Activated CD4-positive, alpha-beta T cell treated with anti-CD3 and anti-CD28 coated beads for 24 hours (primary cell): ENCODE measurements at places on chromosomes 4 and X.

- no peak for DNase-seq
Measured at GRCh38 chrX:17584248-17584681, 153.0 kb upstream of the SCML1 start.

DNA sequence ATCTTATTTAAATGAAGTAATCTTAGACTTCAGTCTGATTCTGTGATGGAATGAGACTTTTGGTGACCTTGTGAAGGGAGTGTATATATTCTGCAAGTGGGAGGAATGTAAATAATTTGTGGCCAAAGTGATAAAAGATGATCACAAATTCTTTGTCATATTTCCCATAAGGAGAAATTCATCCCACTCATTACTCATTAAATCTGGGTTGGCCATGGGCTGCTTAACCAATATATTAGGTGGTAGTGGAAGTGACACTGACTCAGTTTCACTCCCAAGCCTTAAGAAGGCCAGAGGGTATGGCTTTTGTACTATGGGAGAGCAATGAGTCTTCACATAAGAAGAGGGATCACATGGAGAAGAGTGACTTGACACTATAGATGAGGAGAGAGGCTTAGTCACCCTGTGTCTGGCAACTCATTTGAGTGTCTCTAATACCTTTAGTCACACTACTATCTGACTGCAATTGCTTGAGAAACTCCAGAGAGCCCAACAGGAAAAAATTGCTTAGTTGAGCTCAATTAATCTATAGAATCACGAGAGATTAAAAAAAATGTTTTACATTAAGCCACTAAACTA is 408.2 kb upstream of the PITX2 start:
- DNase-seq: no peak

- no peak for DNase-seq
Measured at GRCh38 chr4:60562334-60562733, 637.8 kb upstream of the ADGRL3 start.

GRCh38 chrX:108417257-108417656 is 21.0 kb downstream of the COL4A6 start:
- DNase-seq: no peak

- no peak for DNase-seq
Measured at GRCh38 chrX:16187024-16187760, 19.9 kb downstream of the MAGEB17 start.

DNA sequence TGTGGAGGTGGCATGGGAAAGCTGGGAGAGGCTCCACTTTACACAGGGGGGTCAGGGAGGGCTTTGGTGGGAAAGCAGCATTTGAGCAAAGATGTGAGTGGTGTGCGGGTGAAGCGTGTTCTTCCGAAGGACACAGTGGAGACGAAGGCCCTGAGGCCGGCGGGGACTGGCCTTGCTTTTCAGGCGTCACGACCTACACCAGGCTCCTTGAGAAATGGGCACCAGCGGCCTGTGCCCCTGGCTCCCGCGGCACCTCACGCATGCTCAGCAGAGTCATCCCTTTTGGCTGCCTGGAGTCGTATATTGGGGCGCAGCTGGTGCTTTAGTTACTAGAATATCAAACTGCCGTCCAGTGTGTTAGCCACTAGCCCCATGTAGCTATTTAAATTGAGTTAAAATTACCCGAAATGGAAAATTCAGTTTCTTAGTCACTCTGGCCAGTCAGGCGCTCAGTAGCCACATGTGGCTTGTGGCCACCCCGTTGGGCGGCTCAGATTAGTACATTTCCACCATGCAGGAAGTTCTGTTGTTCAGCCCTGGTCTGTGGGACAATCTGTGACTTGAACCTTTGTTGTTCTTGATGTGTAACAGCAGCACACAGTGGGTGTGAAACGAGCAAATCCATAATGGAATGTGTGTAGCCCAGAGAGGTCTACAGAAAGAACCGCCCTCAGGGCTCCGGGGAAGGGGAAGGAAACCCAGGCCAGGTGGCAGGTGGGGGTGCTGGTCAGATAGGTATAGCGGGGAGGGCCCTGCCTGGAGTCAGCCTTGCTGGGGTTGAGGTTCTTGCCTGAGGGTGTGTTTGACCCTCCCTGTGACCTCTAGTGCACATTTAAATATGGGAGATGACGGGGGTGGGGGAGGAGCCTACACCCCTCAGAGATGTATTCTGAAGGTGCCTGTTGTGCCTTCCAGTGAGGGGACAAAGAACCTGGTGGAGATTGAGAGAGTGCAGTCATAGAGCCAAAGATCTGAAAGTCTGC is 30.4 kb downstream of the TBC1D14 start:
- DNase-seq: no peak

DNA sequence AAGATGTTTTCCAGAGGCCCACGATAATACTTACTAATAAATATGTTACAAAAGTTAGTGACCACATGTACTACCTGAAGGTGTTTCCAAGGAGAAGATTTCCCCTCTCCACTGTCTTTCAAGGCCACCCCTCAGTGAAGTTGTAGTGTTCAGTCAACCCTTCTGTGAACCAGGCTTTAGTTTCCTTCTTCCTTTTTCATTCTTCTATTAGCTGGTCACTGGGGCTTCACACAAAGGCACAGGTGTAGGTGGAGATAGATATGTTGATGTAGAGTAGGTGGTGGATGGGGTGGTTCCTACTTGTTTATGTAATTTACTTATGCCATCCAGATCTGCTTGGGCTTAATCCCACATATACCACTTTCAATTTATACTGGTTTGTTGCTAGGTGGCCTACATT is 43.3 kb upstream of the ADAM29 start:
- no peak for DNase-seq

- no peak for DNase-seq
Measured at GRCh38 chrX:13179100-13179499, 134.7 kb upstream of the FAM9C start.

GRCh38 chrX:38166478-38167083 is 54.1 kb downstream of the SRPX start:
- DNase-seq: peak; percentile 22

DNA sequence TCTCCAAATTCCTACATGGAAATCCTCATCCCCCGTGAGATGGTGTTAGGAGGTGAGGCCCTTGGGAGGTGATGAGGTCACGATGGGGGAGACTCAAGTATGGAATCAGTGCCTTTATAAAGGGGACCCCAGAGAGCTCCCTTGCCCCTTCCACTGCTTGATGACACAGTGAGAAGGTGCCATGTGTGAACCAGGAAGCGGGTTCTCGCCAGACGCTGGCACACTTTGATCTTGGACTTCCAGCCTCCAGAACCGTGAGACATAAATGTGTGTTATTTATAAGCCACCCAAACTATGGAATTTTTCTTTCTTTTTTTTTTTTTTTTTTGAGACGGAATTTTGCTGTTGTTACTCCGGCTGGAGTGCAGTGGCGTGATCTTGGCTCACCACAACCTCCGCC is 237.6 kb downstream of the DHRSX start:
- no peak for DNase-seq

DNA sequence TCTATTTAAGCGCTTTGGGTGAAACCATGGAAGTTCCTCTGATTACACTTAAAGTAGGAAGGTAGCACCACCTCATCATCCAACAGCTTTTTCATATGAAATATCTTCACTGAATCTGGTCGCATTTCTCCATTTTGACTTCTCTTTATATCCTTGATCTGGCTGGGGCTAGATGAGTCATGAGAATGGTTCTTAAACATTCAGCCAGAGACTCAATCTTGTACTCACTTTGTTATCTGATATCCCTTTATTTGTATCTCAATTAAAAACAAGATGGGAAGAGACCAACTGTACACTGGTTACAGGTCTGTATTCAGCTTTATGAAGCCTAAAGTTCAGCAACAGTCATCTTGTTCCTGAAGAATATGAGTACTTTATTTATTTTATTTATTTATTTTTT is 84.9 kb downstream of the CBLL2 start:
- DNase-seq: no peak

DNA sequence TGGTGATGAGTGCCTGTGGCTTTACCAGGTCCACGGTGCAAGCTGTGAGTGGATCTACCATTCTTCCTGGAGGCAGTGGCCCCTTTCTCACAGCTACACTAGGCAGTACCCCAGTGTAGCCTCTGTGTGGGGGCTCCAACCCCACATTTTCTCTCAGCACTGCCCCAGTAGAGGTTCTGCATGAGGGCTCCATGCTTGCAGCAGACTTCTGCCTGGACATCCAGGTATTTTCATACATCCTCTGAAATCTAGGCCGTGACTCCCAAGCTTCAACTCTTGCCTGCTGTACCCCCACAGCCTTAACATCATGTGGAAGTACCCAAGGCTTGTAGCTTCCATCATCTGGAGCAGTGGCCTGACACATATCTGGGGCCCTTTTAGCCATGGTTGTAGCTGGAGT is 90.1 kb downstream of the SH3BGRL start:
- no peak for DNase-seq

DNA sequence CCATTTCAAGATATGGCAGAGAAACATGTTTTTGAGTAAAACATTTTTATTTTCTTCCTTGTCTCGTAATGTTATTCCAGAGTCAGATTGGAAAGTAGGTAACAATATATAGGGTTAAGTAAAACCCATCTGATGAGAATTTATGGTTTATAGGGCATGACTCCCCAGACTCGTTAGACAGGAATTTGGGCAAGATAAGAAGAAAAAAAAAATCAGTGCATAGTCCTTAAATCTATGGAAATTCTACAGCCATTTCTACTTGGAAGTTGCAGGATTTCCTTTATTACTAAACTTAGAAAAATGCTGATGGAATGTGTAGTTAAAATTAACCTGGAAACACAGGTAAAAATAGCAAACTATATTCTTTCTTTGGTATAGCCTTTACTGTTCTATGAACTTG is 366.1 kb upstream of the MAGEB16 start:
- no peak for DNase-seq

- DNase-seq: peak; percentile 57
Measured at GRCh38 chr4:184745831-184746795, 12.2 kb upstream of the CENPU start.

- no peak for DNase-seq
Measured at GRCh38 chr4:15918484-15919129, 19.9 kb downstream of the FGFBP1 start.

DNA sequence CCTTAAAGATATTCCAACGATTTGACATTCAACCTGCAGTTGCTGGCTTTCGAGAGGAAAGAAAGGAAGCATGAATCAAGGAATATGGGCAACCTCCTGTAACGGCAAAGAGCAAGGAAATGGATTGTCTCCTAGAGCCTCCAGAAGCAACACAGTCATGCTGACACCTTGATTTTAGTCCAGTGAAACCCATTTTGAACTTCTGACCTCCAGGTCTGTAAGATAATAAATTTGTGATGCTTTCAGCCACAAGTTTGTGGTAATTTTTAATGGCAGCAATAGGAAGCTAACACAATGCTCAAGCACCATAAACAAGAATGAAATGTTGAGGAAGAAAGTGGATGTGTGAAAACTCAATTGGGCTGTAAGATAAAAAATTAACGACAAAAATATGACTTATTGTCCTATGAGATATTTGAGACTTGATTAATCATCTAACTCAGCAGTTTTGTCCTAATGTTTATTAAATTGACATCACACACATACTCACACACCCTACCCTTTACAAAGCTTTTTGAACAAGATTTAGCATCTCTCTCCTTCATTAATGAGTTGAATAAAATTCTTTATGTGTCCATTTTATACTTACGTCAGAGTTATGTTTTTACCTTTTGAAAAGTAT is 857.2 kb upstream of the INTU start:
- DNase-seq: no peak

GRCh38 chr4:112940336-112940735 is 109.1 kb upstream of the ANK2 start:
- no peak for DNase-seq

DNA sequence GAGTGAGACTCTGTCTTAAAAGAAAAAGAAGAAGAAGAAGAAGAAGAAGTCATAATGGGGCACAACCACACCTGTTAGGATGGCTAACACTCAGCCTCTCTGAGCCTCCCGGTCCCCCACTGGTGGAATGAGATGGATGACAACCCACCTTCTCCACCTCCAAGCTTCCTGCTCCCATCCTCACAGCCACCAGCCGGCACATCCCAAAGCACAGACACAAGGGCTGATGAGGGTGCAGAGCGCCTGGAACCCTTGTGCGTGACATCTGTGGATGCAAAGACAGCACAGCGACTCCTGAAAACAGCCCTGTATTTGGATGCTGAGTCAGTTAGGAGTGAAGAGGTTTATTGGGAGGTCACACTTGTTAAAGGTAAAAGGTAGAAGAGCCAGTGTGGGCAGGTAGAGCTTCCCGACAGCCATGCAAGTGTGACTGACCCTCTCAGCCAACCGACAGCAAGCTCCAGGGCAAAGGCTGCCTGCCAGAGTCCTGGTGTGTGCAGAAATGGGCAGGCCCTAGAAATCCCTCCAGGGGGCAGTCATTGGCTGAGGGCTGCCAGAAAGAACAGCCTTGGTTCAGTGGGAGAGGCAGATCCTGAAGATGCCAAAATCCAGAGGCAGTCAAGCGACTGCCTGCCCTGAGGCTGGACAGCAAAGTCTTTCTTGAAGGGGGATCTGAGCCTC is 26.6 kb upstream of the MAN2B2 start:
- no peak for DNase-seq

DNA sequence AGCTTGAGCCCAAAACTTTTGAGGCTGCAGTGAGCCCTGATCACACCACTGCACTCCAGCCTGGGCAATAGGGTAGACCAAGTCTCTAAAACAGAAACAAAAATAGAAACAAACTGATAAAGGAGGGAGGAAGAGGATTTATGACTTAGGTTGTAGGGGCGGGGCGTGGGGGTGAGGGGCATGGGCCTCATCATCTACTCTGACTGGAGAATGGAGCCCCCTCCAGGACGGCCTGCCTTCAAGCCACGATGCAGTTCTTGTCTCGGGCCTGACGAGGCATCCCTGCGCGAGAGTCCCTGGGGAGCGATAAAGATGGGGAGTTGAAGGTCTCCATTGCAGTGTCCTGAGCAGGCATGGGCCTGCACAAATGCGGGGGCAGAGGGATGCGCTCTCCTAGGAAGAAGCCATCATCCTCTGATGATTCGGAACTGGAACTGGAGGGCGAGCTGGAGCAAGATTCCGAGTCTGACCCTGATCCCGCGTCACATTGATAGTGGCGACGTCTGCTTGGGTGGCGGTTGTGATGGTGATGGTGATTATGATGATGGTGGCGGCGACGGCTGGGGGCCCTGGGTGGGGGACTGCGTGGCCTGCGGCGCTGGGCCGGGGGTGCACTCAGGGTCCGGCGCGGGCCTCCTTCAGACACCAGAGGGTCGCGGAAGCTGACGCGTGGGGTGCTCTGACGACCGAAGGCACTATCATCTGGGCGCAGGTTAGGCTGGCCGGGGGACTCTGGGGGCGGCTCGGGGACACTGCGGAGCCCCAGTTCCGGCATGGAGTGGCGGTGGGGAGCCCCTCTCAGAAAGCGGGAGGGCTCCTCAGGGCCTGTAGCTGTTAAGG is 4.0 kb downstream of the PLP2 start:
- no peak for DNase-seq
